Right cardiac atrium (tissue), 5 donors: ENCODE measurements at places on chromosomes 5 and 9. TPM values are rescaled to one million over a fixed set of nuclear protein-coding genes. Genes with fewer than 3 reads are reported as not detected.

DNA sequence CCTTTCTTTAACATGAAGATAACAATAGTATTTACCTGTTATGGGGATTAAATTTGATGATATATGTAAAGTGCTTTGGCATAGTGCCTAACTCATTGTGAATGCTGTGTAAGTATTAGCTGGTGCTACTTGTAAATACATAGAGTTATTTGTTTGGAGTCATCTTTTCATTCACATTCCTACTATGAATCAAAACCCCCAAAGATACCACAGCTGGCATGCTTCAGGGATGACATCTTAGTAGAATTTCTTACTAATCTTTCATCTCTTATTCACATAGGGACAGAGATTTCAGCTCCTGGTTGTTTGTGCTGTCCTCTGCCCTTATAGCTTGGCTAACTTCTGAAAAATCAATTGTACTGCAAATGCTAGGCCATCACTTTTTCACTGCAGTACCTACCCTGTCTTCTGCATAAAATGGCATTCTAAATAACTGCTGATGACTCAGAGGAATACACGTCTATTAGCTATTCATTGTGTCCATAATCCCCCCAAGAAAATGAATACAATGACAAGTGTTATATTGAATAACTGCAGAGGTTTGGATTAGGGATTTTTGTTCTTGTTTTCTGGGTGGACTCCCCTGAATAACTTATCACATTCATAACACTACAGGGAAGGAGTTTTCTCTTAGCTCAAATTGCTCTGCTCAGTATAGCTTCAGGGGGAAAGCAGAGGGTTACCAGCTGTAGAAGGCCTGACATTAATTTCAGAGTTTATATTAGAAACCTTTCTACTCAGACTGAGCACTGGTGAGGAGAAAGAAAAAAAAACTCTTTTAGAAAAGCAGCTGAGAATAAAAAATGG is 192.2 kb upstream of the C9orf72 start:
- no peak for DNase-seq

The DNAJC25 gene
- total RNA-seq = 5.7 TPM

- no peak for DNase-seq
Observed at GRCh38 chr5:81785322-81785721, 34.4 kb upstream of the SSBP2 start.

The CLIC3 gene
- total RNA-seq = 4.9 TPM

DNA sequence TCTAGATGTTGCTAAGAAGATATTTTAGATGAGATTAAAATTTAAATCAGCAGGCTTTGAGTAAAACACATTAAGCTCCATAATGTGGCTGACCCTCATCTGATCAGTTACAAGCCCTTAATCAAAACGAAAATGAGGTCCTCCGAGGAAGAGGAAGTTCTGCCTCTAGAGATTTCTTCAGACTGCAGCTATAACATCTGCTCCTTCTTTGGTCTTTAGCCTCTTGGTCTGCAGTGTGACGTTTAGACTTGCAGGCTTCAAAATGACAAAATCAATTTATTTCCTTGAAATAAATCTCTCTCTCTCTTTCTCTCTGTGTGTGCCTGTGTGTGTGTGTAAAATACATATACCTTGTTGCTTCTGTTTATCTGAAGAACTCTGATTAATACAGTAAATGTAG is 1429.8 kb upstream of the CDH9 start:
- no peak for DNase-seq

DNA sequence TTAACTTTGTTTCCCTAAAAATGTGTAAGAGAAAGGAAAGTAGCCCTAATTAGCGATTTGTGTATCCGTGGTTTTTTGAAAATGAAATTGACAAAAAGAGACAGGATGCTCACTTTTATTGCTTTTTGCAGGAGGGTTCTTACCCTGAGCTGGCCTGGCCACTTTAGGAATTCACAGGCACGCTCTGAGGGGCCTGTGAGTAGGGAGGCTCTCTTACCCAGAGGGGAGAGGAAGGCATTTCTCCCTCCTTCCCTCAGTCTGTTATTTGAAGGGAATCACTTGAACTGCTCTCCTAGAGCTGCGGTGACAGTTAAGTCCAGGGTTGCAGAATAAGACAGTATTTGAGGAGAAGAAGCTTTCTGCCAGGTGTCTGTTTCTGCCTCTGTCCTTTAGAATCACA is 16.7 kb downstream of the PIK3R1 start:
- no peak for DNase-seq

The GNA14 gene
- 4.0 TPM for total RNA-seq

DNA sequence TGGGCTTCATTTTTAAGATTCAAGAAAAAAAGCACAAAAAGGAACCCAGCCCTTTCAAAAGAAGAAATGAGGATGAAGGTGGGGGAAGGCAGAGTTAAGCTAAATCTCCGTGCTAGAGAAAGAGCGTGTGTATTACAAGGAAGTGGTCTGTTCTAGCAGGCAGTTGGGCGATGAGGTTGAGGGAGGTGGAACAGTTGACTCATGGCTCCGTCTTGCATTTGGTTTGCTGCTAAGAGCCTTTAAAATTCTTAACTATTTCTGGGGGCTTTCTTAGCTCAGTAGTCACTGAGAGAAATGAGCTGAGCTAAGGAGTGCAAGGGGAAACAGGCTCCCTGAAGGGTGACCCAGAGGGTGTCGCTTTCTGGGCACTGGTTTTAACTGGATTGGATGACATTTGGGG is 117.4 kb downstream of the GCNT1 start:
- no peak for DNase-seq

DNA sequence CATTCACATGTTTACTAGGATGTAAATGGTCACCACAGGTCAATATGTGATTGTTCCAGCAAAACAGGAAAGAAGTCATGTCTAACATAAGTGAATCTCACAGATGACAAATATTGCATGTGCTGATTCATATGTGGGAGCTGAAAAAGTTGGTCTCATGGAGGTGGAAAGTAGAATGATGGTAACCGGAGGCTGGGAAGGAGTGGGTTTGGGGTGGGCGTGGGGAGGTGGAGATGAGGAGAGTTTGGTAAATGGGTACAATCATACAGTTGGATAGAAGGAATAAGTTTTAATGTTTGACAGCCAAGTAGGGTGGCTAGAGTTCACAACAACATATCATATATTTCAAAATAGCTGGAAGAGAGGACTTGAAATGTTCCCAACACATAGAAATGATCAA is 83.8 kb upstream of the RANBP3L start:
- DNase-seq = no peak

The NACC2 gene
- total RNA-seq = 41.6 TPM

DNA sequence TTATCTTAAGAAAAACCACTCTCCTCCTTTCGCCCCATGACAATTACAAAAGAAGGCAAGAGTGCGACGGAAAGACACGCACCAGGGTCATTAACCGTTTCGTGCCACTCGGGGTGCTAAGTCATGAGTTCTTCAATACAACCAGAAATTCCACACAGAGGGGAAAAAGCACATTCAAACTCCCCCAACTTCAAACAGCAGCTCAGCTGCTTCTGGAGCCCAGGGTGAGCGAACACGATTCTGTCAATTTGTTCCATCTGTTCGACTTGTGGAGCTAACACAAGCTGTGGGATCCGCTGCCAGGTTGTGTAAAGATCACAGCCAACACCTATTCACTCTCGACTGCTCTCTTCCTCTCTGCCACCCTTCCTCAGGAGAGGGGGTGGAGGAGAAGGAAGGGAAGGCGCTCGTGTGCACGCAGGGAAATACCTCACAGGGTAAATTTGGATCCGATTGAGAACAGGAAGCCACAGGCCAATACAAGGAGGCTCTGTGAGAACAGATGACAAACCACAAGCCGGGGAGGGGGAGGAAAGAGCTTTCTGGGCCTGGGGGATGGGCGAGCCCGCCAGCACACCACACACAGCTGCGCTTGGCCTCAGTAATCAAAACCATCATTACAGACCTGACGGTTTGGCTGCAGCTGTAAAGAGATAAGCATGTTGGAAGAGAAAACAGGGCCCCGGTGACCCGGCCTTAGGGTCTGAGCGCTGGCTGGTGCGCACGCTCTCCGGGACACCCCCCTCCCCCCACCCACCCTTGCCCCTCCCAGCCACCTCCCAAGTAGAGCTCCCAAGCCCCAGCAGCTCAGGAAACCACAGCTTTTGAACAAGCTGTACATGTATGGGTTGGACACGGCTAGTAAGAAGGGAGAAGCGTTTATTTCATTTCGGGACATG is 54.3 kb downstream of the PTCH1 start:
- peak; percentile 77 for DNase-seq

The FKTN gene
- 9.8 TPM for total RNA-seq

The ADAMTSL2 gene
- 39.1 TPM for total RNA-seq

DNA sequence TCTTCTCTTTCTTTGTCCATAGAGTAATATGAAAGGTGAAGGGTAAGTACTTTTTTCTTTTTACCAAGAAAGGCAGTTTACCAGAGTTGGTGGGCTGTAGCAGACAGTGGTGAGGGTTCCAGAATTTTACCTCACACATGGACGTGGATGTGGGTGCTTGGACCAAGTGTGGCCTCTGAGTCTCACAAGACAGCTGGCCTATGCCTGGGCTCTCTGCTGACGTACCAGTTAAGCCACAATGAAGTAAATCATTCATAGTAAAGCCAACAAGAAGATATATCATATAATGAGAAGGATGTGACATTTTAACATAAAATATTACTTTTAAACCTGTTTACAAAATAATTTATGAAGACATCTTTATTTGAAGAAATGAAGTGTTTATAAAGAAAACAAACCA is 106.0 kb downstream of the PRKACG start:
- DNase-seq = no peak

The SLC27A6 gene
- 46.3 TPM for total RNA-seq

GRCh38 chr5:153367466-153367865 is 123.0 kb upstream of the GRIA1 start:
- DNase-seq = no peak

DNA sequence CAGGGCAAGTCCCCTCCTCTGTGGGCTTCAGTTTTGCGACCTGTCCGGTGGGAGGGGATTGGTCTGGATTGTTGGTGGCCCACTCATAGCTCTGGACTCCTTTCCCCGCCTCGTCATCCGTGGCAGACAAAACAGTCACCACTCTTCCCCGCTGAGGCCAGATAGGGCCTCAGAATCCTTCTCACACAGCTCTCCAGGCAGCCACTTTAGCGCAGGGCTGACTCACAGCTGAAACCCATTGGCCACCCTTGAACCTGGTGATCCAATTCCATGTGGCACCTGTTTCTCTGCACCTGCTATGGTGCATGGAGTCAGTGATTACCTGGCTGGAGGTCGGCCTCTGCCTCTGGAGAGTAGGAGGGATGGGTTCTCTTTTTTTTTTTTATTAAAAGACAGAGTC is 15.8 kb upstream of the CACFD1 start:
- no peak for DNase-seq

The OR1L6 gene
- total RNA-seq = not detected

- DNase-seq = peak; percentile 64
Observed at GRCh38 chr5:4941957-4942830, 197.9 kb upstream of the ADAMTS16 start.

The CEL gene
- total RNA-seq = 4.0 TPM

DNA sequence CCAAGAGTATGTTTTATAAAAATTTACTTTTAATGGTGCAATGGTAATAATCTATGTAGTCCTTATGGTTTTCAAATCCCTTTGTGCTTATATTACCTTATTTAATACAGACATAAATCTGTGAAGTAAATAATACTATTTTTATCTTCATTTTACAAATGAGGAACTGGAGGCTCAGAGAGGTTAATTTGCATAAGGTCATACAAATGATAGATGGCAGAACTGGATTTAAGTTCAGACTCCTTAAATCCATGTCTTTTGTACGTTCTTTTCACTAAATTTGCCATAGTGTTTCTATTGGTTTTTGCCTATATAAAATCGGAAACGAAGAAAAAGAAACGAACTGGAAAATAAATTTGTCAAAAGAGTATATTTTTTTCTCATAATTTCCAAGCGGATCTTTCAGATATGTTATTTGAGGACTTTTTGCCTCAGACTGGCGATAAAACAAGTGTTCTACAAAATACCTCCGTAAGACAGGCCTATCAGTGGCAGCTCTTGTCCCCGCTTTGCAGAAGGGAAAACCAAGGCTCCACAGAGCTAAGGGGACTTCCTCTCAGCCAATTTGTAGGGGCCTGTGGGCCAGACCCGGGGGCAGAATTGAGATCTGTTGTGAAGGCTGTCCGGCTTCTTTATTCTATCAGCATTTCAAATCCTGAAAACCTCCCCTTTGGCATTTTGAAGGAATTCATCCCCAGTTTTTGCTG is 1.1 kb upstream of the TNFAIP8 start:
- DNase-seq = no peak

GRCh38 chr9:93156475-93157008 is 22.5 kb upstream of the NINJ1 start:
- no peak for DNase-seq

GRCh38 chr9:96379461-96379860 is 4.0 kb downstream of the SLC35D2 start:
- DNase-seq = no peak

GRCh38 chr5:169081000-169081724 is 219.8 kb downstream of the SLIT3 start:
- DNase-seq = no peak

- no peak for DNase-seq
Observed at GRCh38 chr5:168826246-168826725, 247.1 kb upstream of the PANK3 start.

DNA sequence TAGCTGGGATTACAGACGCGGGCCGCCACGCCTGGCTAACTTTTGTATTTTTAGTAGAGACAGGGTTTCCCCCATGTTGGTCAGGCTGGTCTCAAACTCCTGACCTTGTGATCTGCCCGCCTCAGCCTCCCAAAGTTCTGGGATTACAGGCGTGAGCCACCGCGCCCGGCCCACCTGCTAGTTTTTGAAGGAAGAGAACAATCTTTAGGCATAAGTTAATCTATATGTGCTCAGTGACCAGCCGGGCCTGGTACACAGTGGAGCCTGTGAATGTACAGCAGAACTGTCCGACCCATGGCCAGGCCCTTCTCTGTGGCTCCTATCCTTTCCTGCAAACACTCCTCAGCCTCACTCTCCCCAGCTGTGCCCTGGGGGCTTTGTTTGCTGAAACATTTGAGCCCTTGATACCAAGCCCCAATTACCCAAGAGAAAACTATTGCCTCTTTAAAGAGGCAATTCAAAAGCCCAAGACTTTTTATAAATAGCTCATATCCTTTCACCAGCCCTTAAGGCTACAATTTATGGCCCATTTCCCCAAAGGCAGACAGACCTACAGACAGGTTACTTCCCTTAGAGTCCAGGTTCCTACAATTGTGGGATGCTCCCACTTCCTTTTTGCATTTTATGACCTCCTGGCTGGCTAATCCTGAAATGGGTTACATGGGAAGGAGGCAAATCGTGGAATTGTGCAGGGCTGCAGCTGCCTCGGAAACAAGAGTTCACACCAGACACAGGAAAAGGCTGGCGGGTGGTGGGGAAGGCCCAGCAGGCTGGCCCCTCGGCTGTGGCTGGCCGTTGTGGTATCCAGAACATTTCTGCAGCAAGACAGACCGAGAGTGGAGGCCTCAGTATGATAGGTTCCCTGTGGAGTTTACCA is 37.5 kb downstream of the SPRY4 start:
- no peak for DNase-seq

- DNase-seq = no peak
Observed at GRCh38 chr9:80294318-80294717, 722.6 kb downstream of the TLE4 start.

The PITX1 gene
- total RNA-seq = not detected

The SLC4A9 gene
- total RNA-seq = not detected

The ADRB2 gene
- 8.3 TPM for total RNA-seq

- no peak for DNase-seq
Observed at GRCh38 chr5:33688526-33688925, 203.3 kb downstream of the ADAMTS12 start.

GRCh38 chr9:95008151-95008771 is 281.8 kb downstream of the AOPEP start:
- DNase-seq = no peak

GRCh38 chr5:40410231-40410861 is 269.4 kb upstream of the PTGER4 start:
- DNase-seq = peak; percentile 32

GRCh38 chr5:122036326-122036725 is 41.7 kb downstream of the LOX start:
- DNase-seq = no peak

The OR1L4 gene
- not detected for total RNA-seq
